Activated T-helper 17 cell treated with anti-CD3 and anti-CD28 coated beads, Interleukin-2, amount 50 U/mL, for 72 hours (primary cell): ENCODE measurements at places on chromosomes 12 and 14.

DNA sequence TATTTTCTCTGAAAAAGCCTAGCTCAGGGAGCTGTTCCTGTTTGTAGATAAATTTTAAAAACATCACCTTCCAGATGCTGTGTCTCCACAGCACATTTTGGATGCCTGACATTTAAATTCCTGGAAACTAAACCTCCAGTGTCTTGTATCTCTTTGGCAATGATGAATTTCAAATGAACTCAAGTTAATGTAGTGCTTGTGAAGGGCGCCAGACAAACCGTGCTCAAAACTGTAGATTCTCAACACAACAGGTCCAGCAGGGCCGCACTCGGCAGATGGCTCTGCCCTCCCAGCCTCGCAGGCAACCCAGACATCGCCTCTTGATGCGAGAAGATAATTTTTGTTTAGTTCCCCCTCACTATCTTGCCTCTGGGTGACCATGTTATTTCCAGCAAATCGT, 432.9 kb downstream of the VRK1 start:
- no peak for ATAC-seq

DNA sequence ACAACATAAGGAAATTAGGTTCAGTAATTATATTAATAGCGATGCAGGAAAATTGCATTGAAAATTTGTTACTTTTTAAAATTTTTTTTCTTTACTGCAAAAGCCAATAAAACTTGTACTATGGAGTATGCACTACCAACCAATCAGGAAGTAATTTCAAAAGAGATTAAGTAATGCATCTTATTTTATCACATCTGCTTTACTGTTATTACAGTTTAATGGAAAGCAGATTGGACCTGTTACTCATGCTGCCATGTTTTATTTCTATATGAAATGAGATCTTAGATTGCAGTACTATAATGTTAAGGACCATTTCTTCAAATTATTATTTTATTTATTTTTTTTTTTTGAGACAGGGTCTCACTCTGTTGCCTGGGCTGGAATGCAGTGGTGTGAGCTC, 1.7 kb upstream of the STRN3 start:
- no peak for ATAC-seq

DNA sequence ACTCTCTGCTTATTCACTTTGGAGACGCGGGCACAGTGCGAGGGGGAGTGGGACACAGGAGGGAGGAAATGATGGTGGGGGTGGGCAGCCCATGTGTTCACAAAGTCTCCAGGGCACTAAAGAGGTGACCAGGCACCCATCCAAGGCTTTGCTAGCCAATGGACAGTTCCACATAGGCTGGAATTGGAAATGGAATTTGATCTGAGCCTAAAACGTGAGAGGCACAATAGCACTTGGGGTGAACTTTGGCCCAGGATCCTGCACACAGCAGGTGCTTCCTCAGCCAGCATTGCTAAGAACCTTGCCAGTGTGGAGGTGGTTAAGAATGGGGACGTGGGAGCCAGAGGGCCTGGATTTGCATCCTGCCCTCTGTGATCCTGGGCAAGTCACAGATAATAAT, 193.8 kb downstream of the CHST11 start:
- no peak for ATAC-seq

DNA sequence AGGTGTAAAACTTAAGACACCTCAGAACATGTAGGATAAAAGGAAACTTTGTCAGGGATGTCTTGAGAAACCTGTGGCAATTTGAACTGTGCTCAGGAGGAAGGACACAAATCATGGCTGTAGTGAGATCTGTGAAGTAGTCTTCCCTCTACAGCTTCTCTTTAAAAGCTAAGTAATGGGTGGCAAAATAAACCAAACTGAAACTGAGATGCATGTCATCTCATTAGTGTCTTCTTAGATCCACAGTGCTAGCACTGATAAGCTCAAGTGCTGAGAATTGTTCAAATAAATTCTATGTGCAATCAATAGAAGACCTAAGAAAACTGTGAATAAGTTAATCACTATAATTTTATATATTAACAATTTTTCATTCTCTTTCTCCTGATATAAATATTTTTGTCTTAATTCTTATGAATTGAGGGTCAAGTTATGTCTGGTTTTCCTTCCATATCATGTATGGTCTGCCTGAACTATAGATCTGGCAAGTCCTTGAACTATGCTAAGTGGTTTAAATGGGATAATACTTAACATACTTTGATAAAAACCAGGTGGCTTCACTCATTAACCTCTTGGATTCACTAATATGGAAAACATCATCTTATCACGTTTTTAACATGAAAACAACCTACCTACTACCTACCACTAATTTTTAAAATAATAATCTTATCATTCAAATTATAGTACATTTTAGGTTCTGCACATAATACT, 27.2 kb downstream of the SYT1 start:
- no peak for ATAC-seq

GRCh38 chr14:105197211-105197641, 16.1 kb upstream of the NUDT14 start:
- no peak for ATAC-seq
